ENCODE measurements at places on chromosomes 2 and 18.

DNA sequence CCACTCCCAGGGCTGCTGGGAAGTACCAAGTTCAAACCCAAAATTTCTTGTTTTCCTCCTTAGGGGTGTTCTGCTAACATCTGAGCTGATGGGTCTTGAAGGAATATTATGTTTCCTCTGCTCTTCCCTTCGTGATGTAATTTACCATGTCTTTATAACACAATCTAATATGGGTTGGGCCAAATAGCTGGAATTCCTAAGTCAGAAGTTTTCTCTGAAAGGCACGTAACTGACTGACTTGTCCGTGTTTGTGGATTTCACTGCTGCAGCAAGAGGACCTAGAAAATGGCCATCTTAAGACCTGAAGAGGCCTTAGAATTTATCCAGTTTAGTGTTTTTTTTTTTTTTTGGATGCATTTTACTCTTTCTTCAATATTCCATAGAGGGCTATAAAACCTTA, 256.7 kb downstream of the DCDC2C start:
- no peak for DNase-seq

DNA sequence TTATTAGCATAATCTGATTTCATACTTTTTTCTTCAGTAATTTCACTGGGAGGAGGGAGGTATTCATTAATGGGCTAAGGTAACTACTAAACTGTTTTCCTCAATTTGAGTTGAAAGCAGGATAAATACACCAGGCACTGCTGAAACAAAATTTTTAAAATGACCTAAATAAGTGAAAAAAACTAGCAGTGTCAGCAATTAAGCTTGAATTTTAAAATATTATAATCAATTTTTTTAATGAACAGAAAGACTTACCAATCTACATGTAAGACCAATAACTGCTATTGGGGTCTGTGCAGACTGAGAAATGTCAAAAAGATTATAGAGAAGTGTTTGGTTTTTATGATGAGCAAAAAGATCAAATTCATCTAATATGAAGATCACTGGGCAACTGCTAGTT, 68.4 kb downstream of the ORC4 start:
- DNase-seq = no peak

GRCh38 chr2:74096052-74096451, 51.7 kb downstream of the BOLA3 start:
- DNase-seq = no peak

DNA sequence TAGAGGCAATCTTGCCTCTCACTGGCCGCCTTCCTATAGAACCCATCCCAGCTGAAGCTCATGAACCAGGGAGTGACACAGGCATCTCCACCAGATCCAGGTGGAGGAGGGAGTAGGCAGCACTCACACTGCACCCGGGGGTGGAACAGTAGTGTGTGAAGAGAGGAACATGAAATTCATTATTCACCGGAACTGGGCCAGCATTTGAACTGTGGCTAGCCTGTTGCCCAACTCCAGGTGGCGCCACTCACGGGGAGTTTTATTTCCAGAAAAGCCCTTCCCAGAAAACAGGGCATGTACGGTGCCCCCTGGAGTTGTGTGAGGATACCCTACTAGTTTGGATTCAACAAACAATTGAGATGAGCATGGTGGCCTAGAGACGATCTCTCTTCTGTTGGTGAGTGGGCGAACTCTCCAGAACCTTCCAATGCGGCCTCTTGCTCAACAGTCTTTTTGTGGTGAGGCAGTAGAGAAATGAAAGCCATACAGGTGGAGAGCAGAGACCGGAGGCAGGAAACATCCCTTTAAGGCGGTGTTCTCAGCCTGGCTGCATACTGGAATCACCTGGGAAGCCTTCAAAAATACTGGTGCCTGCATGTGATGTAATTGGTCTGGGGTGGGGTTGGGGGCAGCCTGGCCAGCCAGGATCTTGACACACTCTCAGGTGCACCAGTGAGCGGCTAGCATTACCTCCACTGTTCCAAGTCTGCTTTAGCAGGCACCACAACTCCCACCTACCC, 73.5 kb upstream of the NEDD4L start:
- peak; percentile 30 for DNase-seq

DNA sequence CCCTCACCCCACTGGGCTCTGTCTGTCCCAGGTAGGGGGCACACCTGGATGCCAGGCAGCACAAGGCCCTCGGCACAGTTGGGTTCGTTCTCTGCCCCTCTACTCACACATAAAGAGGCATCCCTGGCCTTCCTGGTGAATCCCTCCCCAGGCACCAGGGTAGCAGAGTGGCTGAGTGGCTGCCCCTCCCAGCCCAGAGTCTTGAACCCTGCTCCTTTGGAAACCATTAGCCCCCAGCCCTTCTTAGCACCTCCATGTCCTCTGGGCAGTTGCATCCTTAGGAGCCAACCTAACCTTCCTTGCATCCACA, 2.0 kb downstream of the GPC1 start:
- DNase-seq = no peak

DNA sequence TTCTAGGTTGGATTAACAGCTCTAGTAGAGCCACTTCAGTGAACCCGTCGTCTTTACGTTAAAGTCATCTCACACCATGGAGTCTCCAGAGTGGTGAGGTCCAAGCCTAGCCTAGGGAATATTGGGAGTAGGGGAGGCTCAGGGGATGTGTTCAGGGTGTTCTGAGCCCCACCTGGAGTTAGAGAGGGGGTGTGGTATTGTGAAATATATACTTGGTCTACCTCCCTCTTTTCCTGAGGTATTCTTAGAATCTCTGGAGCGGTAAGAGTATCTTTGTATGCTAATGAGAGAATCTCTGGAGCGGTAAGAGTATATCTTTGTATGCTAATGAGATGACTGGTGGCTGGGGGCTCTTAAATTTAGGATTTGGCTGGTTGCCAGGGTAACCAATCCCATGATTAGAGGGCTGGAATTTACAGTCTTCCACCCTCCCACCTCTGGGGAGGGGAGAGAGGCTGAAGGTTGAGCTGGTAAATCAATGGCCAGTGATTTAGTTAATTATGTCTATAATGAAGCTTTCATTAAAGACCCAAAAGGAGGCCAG, 69.5 kb downstream of the INPP4A start:
- no peak for DNase-seq

GRCh38 chr18:49721981-49722380, 91.4 kb downstream of the ACAA2 start:
- DNase-seq = no peak

DNA sequence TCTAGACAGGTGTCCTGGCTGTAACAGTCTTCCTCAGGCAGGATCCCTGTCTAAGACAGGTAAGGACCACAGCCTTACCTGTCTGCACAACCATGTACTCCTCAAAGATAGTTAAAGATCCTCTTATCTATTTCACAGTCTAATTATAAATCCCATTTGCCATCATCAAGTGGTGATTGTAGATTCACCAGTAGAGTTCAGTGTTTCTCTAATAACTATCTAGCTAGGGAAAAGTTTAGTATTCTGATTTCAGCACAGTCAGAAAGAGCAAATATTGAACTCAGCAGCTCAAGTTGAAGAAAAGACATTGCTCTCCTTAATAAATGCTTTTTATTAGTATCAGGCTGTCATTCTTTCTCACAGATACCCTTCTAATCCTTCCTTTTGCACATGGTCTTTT, 1305.5 kb upstream of the NXPH2 start:
- no peak for DNase-seq

- peak; percentile 80 for DNase-seq
Measured at GRCh38 chr18:74963820-74964446, 245.0 kb downstream of the PTGR3 start.

- DNase-seq = no peak
Measured at GRCh38 chr18:59140302-59140885, 710 bp downstream of the SEC11C start.

DNA sequence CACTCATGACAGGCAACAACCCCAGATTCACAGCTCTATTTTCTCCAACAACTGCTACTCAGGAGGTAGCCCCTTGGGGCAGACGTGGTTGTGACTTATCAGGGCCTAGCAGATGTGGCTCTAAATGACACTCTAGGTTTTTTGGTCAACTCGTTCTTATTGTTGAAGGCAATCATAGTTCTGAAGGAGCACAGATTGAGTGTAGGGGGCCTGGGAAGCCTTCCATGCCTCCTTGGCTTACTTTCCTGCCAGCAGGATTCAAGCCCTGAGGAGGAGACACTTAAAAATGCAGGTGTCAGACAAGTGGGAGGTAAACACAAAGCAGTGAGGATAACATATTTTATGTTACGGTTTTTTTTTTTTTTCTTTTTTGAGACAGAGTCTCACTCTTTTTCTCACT, 23.5 kb upstream of the SUCLG1 start:
- DNase-seq = peak; percentile 21

GRCh38 chr2:95669441-95669991, 77.7 kb downstream of the TRIM43 start:
- DNase-seq = peak; percentile 44

GRCh38 chr18:54991981-54992380, 32.7 kb upstream of the CCDC68 start:
- no peak for DNase-seq
